ENCODE measurements at places on chromosomes 4 and X.
A peak's percentile ranks its signal among the peaks of the same experiment; 100 is the strongest.

DNA sequence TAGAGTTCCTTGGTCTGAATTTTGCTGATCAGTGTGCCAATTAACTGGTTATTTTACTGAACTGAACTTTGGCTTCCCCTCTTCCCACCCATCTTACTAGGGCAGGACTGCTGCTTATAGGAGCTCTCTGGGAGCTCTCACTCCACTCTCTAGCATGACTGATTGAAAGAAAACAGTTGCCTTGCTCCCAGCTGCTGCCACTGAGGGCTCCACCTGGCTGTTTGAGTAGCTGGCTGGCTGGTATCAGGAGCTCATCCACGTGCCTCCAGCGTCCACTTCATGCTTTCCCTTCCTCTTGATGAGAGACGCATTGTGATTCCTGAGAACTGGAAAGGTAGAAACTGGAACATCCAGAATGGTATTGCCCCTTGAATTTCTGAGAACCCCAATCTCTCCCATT lies 73.0 kb upstream of the KLHL13 start:
- DNase-seq, result peak; percentile 19

GRCh38 chr4:7808181-7808580 lies 131.5 kb downstream of the AFAP1 start:
- no peak for DNase-seq

GRCh38 chrX:45750639-45751038 lies 550.0 kb upstream of the DIPK2B start:
- DNase-seq, result no peak

DNA sequence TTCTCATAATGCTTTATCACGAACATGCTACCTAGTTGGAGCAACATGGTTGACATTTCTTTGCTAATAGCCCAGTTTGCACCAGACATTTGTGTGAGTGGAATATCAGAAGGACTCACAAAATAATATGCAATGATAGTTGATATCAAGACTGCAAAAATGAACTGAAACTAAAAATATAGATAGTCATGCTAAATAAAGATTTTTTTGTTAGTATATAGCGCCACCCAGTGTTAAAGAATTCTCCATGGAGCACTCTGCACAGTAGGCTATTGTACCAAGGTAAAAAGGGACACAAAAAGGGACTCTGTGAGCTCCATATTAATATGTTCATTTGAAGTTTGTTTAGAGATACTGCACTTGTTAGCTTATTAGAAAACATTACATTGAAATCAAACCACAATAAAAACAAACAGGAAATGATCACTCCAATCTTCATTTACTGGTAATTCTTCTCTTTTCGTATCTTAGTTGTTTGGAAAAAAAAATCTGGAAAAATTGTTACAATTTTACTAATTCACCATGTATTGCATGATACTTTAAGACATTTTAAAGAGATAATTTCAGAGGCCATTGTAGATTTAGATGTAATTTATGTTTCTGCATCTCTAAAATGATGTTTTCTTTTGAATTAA lies 1509.6 kb downstream of the ADGRL3 start:
- DNase-seq, result peak; percentile 66

DNA sequence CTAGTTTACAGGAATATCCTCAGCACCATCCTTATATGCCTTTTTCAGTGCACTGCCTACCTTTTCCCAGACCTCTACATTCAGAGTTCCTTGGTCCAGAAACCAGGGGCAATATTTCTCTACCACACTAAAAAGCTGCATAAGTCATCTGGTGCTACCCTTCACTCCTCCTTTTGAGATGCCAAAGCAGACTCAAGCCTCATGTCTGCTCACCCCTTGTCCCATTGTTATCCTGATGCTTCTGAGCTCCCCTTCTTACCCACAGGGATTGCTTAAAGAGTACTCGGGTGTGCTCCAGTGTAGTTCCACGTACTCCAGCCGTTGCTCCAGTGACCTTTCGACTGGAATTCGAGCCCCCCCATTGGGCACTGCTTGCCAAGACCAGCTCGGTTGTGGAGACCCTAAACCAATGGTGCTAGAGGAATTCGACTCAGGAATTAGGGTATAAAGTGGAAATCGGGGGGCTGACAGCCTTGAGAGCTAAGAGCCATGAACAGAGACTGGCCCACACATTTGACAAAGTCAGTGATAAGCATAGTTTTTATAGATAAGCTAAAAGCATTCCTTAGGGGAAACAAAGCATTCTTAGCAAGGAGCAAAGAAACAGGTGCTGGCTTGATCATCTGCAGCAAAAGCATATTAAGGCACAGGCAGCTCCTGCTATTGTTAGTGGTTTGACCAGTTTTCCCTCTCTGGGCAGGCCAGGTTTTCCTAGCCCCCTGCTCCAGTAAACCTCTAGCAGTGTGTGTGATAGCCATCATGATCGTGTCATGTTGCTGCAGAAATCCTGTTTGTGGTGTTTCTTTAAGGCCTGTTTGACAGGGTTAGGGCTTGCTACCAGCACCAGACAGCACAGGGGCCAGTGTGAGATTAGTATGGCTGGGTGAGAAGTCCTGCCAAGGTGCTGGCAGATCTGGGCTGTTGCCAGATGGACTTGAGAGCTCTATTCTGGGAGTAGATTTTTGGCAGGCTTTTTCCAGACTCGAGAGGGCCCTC lies 57.5 kb upstream of the WDR1 start:
- peak; percentile 29 for DNase-seq

- peak; percentile 59 for DNase-seq
Observed at GRCh38 chr4:122003335-122003734, 51.5 kb upstream of the TRPC3 start.

GRCh38 chr4:159606835-159607234 lies 504.0 kb downstream of the RAPGEF2 start:
- no peak for DNase-seq

- peak; percentile 54 for DNase-seq
Observed at GRCh38 chr4:87068583-87069021, 133.8 kb downstream of the AFF1 start.

- no peak for DNase-seq
Observed at GRCh38 chrX:149909324-149910177, 19.8 kb upstream of the HSFX4 start.

GRCh38 chrX:71536285-71536684 lies 3.4 kb downstream of the OGT start:
- no peak for DNase-seq

GRCh38 chr4:168515222-168516011 lies 18.6 kb downstream of the PALLD start:
- DNase-seq, result no peak

DNA sequence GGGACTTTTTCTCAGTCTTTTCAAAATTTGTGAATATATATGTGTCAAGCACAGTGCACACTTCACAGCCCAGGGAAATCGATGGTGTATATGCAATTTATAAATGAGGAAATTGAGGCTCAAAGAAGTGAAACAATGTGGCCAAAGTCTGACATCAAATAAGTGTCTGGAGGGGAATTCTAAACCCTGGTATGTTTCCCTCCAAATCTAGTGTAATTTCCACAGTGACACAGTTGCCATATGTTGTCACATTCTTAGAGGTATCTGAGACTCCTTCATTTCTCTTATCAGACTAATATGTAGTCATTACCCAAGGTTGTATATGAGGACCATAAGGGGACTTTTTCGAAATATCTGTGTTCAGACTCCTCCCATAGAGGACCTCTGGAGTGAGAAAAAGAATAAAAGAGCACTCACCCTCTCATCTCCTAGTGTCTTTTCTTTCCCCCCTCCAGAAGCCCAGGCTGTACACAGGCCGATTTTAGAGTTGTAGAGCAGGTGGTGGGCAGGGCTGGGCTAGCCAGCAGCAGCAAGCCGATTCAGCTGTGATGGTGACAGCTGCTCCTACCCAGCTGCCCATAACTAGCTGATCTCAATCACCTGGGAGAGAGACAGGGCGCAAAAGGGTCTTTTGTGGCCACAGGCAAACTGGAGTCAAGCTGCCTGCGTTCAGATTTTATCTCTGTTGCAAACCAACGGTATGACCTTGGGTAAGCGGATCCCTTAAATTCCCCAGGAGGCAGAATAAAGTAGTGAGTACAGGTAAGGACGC lies 55.1 kb downstream of the CLCN5 start:
- DNase-seq, result no peak

GRCh38 chr4:114488301-114488982 lies 110.2 kb upstream of the UGT8 start:
- DNase-seq, result no peak

GRCh38 chrX:8711401-8711800 lies 20.5 kb downstream of the ANOS1 start:
- no peak for DNase-seq

GRCh38 chr4:102629673-102630072 lies 128.5 kb downstream of the NFKB1 start:
- DNase-seq, result no peak

DNA sequence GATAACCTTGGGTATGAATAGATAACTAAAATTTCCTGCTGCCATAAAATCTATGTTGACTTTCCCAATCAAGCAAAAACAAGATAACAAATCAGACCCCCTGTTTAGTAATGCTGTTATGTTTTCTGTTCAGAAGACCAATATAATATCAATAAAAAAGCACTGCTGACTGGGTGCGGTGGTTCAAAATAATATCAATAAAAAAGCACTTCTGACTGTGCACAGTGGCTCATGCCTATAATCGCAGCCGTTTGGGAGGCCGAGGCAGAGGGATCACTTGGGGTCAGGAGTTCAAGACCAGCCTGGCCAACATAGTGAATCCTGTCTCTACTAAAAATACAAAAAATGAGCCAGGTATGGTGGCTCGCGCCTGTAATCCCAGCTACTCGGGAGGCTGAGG lies 36.7 kb downstream of the ANTXR2 start:
- DNase-seq, result no peak

- DNase-seq, result no peak
Observed at GRCh38 chr4:41881981-41882624, 53.1 kb upstream of the TMEM33 start.

GRCh38 chr4:38160487-38161207 lies 200.4 kb downstream of the PTTG2 start:
- peak; percentile 77 for DNase-seq

DNA sequence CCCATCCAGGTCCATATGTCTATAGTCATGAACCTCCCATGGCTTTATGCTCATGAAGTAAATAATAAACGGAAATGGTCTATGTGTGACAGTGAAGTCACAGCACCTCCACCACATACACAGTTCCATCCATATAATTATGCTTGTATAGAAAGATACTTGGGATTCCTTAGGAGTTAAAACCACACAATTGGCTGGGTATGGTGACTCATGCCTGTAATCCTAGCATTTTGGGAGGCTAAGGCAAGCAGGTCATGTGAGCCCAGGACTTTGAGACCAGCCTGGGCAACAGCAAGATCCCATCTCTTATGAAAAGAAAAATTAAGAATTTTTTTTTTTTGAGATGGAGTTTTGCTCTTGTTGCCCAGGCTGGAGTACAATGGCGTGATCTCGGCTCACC lies 55.6 kb upstream of the RBM47 start:
- DNase-seq, result no peak

GRCh38 chr4:88177983-88178625 lies 19.7 kb upstream of the ABCG2 start:
- peak; percentile 76 for DNase-seq

- DNase-seq, result peak; percentile 8
Observed at GRCh38 chrX:98068024-98068580, 1184.4 kb downstream of the RPA4 start.

DNA sequence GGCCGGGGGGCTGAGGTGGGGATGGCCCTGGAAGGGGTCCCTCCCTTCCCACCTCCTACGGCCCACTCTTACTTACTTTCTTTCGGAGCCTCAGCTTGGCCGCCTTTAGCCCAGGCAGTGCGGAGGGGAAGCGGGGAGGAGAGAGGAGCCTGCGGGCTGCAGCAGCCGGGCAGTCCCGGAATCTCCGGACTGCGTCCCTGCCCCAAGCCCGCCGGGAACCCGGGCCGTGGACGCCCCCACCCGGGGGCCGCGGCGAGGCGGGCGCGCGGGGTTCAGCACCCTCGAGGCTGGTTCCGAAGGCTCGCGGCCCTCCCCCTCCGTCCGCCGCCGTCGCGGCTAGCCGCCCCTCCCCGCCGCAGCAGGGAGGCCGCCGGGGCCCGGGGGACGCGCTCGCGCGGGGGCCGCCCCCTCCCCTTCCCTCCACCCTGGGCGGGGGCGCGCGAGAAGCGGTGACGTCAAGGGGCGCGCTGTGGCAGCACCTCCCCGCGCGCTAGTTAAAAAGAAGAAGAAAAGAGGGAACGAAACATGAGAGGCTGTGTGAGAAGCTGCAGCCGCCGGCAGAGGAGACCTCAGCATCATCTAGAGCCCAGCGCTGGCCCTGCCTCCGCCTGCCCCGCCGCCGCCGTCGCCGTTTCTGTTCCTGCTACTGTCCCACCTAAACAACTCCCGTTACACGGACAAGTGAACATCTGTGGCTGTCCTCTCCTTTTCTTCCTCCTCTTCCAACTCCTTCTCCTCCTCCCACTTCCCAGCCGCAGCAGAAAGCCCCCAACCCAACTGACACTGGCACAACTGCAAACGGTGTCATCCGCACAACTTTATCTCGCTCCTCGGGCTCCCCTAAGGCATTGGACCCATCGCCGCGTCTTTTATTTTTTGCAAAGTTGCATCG lies at the start of gene HHIP:
Gene HHIP (plus strand): TSS at position 526 of the 892 bp plus-strand sequence. CDS start 520 bp downstream, outside the sequence.
- DNase-seq, result peak; percentile 78

DNA sequence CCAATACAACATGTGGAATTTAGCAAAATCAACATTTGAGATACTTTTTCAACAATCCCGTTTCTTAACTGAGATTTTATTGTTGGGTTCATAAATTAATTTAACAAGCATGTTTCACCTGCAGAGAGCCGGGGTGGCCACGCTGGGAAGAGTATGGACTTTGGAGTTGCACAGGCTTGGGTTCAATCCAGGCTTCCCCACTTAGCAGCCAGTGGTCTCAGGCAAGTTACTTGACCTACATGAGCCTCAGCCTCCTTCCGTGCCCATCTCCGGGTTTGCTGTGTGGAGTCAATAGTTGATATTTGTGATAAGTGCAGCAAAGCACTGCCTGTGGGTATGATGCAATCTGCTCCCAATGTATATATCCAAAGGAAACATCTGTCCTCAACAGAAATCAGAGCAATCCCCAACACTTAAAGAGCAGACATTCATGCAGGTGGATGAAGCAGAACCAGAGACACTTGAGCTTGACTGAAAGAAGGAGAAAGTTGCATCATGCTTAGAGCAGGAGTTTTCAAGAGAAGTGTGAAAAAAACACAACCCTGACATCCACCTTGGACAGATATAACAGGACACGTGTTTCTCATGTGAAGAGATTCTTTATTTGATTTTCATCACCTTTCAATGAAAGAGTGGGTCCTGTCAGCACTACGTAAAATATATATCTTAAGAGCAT lies 5.1 kb downstream of the CYTL1 start:
- no peak for DNase-seq

- no peak for DNase-seq
Observed at GRCh38 chrX:142249721-142250120, 44.6 kb upstream of the MAGEC2 start.

- DNase-seq, result peak; percentile 83
Observed at GRCh38 chrX:69538321-69538876, 34.3 kb downstream of the NALF2 start.

DNA sequence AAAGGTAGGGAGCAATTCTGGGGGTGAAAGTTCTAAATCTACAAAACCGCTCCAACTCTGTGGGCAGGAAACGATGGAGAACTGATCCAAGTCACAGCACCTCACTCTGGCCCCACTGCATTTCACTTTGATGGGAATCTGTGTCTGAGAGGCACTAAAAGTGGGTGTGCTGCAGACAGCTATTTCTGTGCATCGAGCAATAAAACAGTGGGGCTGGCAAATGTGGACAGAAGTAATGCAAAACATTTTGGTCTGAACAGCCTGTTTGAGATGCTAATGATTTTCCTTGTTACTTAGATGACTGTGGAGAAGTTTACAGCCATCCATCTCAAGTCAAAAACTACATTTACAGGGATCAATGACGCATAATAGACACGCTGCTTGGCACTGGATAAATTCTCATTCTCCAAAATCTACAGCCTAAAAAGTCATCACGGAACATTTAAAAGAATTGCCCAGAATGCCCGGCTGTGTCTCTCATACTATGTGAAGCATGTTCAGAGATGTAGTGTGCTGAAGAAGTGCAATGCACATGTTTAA lies 1671.6 kb upstream of the TENM3 start:
- DNase-seq, result no peak
